ENCODE measurements at places on chromosomes 2 and 18.

DNA sequence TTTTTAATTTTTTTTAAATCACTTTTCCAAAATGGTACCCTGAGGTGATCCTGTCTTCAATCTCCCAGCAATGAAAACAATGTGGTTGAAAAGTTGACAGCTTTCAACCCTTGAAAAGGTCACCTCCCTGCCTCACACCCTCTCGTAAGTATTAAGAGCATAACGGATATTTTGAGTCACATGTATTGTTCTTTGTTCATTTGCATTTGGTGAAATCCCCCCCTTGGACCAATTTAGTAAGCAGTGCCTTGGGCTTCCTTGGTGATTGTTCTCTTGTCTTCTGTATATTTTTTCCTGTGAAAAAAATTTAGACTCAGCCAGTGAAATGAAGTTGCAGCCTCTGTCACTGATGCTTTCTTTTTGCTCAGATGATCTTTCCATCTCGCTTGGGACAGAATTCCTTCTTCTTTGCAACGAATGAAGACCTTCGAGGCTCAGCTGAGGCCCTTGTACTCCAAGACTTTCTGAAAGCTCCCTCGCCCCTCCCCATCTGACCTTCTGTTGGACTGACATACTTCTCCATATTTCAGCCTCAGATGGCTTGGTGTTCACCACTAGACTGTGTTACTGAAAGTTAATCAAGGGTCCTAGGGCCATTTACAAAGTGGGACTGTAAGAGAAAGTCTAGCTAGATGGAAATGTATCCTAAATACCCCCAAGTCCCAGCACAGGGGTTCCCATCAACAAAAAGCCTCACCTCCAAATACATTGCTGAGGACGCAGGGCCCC lies 158.4 kb downstream of the BCL2 start:
- ATAC-seq: no peak

DNA sequence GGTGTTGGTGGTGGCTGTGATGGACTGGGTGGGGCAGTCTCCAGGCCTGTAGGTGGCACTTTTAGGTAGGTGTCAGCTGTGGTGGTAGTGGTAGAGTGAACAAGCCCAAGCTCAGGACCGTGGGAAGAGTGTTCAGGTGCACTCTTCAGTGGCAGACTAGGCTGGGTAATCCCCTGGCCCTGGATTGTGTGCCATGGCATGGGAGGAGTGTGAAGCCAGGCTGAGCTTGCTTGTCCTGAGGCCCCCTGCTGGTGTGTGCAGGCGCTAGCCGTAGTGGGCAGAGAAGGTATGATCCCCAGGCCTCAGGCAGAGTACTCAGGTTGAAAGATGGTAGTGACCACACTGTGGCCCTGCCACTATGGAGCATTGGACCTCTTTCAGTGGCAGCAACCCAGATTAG lies 850.3 kb downstream of the DSC3 start:
- ATAC-seq: no peak

DNA sequence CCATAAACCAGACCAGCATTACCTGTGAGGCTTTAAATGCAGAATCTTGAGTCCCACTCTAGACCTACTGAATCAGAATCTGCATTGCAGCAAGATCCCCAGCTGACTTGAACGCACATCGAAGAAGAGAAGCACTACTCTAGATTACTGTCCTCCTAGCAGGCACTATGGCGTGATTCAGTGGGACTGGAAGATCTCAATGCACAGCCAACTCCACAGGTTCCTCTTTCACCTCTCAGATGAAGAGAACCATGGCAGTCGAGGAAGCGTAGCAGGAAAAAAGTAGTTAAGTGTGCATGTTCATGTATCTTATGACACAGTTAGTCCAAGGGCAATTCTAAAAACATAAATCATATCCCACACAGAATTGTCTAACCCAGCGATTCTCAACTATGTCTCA lies 97.4 kb downstream of the STK39 start:
- ATAC-seq: no peak

DNA sequence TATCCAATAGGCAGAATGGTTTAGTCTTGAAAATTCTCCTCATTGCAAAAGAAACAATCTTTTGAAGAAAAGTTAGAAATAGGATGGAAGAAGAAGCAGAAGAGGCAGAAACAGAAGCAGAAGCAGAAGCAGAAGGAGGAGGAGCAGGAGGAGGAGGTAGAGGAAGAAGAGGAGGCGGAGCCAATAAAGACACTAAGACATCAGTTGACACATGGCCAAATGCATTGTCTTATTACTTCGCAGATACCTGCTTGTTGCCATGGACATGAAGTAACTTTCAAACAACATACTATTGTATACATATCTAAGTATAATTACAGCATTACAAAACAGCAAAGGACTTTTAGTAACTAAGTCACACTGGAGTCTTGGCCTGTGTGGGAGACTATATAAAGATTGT lies 606.3 kb downstream of the METTL4 start:
- no peak for ATAC-seq

DNA sequence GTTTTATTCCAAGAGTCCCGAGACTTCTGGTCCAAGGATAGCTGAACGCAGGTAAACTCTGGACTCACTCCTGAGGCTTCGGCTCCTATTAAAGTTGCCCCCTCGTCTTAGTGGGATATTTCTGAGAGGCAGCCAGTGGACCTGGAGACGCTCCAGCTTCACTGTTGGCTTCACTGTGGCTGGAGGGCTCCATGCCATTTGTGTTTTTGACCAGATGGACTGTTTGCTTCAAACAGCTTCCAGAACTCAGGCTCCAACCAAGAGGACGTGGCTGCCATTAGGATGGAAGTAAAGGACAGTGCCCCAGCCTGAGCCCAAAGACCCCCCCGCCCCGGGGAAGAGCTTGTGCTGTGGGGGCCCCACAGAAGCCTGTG lies 94.4 kb upstream of the LDAH start:
- peak; percentile 5 for ATAC-seq

DNA sequence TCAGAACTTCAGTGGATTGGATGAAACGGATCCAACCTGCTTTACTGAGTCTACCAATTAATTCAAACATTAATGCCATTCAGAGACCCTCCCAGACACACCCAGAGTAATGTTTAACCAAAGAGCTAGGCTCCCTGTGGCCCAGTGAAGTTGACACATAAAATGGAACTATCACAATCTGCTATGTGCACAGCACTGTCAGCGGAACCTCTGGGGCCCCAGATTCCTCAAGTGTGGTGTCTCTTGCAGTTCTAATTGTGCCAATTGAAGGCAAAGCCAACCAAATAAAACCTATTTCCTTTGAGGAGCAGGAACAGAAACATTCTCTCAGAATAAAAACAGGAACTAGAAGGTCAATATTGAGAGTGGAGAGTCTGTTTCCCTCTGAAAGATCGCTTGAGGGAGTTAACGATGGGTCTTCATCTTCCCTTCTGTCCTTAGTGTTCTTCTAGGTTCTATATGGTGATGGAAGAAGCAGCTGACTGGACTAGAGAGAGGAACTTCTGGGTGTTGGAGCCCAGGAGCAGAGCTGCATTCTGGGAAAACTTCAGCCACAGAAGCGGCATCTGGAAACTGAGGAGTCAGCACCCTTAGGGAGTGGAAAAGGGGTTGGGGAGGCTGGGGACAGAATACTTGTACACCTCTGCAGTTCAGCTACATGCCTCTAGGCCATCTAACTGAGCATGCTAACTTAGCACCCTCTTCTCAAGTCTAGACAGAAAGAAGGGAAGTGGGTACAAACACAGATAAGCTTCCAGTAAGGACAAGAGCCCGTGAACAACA lies 174.4 kb upstream of the FBXO11 start:
- ATAC-seq: no peak

GRCh38 chr2:195590861-195591205 lies 66.2 kb upstream of the SLC39A10 start:
- no peak for ATAC-seq

GRCh38 chr2:88557290-88557689 lies 70.0 kb downstream of the EIF2AK3 start:
- no peak for ATAC-seq

GRCh38 chr2:2222931-2223330 lies 108.1 kb downstream of the MYT1L start:
- ATAC-seq: no peak

DNA sequence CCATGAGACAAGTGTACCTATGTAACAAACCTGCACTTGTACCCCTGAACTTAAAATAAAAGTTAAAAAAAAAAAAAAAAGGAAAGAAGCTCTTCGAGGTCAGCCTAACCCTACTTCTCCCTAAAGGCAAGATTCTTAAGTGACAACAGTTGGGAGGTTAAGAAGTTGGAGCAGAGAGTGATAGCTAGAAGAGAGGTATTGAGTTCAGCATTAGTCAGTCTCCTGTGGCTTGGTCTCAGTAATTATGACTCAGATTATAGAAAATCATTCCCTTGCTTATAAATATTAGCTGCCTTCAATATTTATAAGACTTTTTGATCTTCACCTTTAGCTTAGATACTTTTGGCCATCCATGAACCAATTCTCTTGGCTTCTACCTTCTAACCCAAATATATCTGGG lies 926.8 kb upstream of the SLC39A10 start:
- ATAC-seq: no peak

DNA sequence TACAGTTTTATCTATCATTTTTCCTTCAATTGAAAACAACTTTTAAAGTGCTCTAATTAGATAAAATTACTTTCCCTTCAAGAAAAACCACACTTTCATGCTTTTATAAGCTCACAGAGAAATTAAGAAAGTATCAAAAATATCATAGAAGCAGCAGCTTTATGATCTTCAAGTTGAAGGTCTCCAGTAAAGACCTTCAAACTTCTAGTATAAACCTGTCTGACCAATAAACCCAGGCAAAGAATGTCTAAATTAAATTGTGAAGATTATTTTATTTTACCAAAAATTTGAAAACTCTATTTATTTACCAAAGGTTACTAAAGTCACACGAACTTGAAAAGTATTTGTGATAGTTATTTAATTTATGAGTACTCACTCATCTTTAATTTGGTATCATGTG lies 9.3 kb upstream of the SCTR start:
- ATAC-seq: no peak

- ATAC-seq: no peak
These were observed 38.4 kb downstream of the CREG2 start for GRCh38 chr2:101348883-101349282.
